Endothelial cell of umbilical vein (primary cell): ENCODE measurements at places on chromosomes 3 and 15. TPM values are rescaled to one million over a fixed set of nuclear protein-coding genes. Genes with fewer than 3 reads are reported as not detected.
A peak's percentile ranks its signal among the peaks of the same experiment; 100 is the strongest.

The TNFAIP8L3 gene
- 36.9 and 38.3 TPM in 2 replicates for total RNA-seq

GRCh38 chr3:56681984-56682461, 1.0 kb downstream of the TASOR start:
- no peak for DNase-seq
- H3K27me3 ChIP-seq: no peaks in the 10 kb centered on the region
- H3K4me3 ChIP-seq: peak overlapping the region; percentile 40
- H3K27ac ChIP-seq: peak overlapping the region; percentile 82
- H3K36me3 ChIP-seq: no peaks in the 10 kb centered on the region

DNA sequence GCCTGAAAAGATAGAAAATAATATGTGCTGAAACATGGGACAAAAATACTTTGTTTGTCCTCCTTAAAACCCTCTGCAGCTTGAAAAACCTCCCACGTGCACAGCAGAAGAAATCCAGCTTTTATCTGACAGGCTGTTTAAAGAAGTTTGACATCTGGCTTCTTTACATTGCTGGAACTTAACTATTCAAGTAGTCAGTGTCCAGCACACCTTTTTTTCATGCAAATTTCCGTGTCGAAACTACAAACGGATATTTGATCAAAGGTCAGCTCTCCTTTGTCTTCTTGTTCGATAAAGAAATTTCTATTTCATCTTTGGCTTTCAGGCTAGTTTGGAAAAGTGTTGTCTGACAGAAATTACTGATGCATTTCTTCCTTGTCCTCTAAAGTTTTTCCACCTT, 66.8 kb upstream of the KBTBD8 start:
- H3K4me1 ChIP-seq: no peaks in the 10 kb centered on the region
- peaks cover 3% of the 10 kb centered on the region for H3K27me3 ChIP-seq
- no peak overlapping the region for H3K4me3 ChIP-seq

DNA sequence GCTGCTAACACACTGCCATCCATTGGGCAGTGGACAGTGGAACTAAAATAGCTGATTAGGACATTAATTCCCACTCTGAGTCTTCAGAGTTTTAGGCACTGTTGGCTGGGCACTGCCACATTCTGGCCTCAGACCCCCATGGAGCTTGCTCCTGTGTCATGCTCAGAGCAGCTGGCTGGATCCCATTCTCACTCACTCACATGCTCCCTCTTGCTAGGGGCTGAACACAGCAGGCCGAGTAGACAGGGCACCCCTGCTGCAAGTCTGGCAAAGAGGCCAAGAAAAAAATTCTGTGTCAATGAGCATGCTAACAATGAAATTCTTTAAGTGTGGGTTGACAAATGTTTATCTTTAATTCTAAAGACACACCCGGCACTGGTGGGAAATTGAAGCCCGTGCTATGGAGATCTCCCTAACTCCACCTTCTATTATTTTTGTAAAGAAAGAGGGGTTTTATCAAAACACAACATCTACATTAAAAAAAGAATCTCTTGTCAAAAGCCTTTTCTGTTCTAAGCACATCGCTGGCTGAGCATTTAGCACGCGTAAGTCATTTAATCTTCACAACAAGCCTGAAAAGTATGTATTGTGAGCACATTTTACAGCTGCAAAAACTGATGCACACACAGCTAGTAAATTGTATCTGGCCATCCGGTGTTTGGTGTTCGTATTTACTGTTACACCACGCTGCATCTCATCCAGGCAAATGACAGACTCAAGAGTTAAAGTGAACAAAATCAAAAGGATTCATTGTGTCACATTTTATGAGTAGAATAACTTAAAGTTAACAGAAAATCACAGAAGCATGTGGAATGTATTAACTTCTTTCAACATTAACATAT, 362.1 kb downstream of the PLOD2 start:
- H3K4me3 ChIP-seq: no peak overlapping the region
- no peak overlapping the region for H3K27ac ChIP-seq
- no peaks in the 10 kb centered on the region for H3K27me3 ChIP-seq
- no peak for DNase-seq
- no peaks in the 10 kb centered on the region for H3K4me1 ChIP-seq

DNA sequence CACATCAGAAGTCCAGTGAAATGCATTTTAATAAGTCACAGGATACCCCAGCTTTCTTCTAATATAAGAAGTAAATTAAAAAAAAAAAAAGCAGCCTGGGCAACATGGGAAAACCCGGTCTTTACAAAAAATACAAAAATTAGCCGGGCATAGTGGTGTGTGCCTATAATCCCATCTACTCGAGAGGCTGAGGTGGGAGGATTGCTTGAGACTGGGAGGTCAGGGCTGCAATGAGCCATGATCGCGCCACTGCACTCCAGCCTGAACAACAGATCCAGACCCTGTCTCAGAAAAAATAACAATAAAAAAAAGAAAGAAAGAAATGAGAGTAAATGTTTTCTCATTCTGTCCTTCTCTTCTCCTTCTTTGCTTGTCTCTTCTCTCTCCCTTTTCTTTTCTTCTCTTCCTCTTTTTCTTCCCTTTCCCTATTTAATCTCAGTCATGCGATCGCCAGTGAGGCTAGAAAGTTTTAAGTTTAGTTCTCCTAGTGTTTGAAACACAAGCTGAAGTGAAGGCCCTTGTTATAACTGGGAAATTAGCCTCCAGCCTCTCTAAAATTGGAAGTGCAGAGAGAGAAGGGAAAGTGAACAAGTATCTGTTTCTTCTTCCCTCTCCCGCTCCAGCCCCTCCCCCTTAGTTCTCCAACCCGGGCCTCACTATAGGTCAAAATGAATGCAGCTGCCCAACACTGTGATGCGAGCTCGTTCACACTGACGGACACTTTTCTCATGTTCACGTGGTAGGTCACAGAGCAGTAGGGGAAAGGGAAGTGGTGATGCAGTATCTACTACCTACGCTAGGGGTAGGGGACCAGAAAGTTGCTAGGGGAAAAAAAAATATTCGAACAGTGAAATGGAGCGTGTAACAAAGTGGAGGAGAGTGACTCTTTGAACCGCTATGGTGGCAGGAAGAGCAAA, 23.5 kb upstream of the TSC22D2 start:
- no peaks in the 10 kb centered on the region for H3K27me3 ChIP-seq
- no peak overlapping the region for H3K27ac ChIP-seq
- H3K4me3 ChIP-seq: no peak overlapping the region
- H3K4me1 ChIP-seq: peaks cover 14% of the 10 kb centered on the region
- no peak for DNase-seq
